ENCODE measurements at places on chromosomes 13 and 19. TPM values are rescaled to one million over a fixed set of nuclear protein-coding genes. Genes with fewer than 3 reads are reported as not detected.

DNA sequence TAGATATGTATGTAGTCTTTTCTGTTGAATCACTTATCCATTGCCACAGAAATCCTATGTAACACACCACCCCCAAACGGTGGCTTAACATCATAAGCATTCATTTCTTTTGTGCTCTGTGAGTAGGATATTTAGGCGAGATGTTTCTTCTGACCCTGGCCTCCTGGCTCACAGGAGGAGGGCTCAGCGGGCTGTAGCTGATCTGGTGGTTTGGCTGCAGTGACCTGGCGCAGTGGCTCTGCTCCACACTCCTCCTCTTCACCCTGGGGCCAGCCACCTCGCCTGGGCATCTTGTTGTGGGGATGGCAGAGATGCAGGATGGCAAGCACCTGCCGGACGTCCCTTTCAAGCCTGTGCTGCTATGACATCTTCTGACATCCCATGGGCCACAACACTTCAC, 147.1 kb upstream of the IRS2 start:
- no peak for DNase-seq

GRCh38 chr13:31629085-31629780, 110.1 kb upstream of the RXFP2 start:
- DNase-seq: peak; percentile 14

GRCh38 chr19:39166571-39167391, 30.0 kb upstream of the NCCRP1 start:
- peak; percentile 89 for DNase-seq

DNA sequence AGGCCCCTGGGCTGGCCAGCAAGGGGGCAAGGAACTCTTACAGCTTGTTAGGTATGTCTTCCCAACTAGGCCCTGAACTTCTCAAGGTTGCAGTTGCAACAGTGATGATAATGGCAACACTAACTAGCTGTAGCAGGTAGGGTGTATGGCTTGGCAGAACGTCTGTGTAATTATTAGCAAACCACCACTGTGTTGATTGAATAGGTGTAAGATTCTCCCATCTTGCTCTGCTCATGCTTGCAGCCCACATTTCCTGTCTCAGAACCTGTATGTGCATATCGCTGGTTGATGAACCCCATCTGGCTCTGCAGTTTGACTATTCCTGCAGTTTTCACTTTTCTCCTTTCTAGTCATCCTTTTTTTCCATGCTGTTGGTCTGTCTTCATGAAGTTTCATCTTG, 178.8 kb downstream of the KATNAL1 start:
- DNase-seq: no peak

Gene PGLYRP2
- total RNA-seq: not detected

Gene USHBP1
- 33.5 TPM for total RNA-seq

DNA sequence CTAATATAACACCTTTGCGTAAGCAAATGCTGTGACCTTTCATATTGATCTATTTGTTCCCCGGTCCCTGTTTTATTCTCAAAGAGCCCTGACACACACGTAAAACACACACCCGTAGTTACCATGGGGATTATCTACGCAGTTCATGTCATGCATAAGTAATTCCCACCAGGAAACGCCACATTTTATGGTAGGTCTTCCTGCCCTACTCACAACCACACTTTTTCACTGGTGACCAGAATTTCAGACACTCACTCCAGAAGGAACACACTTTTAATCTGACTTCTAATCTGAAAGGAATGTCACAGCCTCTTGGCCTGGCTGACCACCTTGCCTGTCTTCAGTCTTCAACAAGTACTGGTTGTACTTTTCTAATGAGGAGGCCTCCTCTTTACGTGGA, 46.8 kb downstream of the SLC7A1 start:
- peak; percentile 96 for DNase-seq

- DNase-seq: no peak
Measured at GRCh38 chr13:38730332-38730731, 43.5 kb downstream of the FREM2 start.

DNA sequence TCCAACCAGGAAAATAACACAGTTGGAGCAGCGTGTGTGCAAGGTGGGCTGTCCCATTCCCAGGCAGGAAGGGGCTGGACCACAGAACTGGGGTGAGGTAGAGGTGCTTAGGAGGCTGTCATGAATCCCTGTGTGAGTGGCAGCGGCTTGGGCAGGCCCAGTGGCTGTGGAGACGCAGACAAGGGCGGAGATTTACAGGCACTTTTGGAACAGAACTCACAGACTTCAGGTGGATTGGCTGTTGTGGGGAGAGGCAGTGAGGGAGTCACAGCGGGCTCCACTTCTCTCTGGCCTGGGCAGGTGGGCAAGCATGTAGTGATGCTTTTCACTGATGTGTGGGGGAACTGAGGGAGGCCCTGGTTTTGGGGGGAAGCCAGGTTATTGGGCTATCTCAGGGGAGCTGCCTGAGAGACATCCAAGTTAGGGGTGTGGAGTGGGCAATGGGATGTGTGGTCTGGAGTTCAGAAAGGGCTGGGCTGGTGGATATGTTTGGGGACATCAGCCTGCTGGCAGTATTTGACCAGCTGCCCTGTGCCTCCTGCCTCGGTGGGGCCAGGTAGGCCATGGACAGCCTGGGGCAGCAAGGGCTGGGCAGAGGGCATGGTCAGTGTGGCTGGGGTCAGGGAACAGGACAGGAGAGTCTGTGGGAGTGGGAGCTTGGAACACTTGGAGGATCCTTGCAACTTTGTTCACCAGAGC, 27.0 kb upstream of the ZNF492 start:
- DNase-seq: no peak

- no peak for DNase-seq
Measured at GRCh38 chr13:72983085-72983768, 75.6 kb upstream of the KLF5 start.

Gene CRYL1
- total RNA-seq: 18.3 TPM

DNA sequence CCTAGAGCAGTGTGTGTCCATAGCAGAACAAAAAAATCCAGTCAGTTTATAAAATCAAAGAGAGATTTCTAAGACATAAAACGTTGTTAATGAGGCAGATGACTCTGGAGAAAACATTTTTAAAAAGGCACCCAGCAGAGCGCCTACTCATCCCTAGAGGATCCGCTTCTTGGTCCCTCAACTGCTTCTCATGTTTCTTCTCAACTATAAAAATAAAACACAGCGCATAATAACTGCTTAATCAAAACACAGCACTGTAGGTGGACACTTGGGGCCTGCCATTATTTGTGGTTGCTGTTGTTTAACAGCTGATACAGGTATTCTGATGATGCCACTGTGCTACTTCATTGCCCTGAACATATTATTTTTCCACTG, 347.9 kb downstream of the FGF9 start:
- DNase-seq: no peak

- no peak for DNase-seq
Measured at GRCh38 chr19:35861640-35862160, 5.0 kb downstream of the KIRREL2 start.

DNA sequence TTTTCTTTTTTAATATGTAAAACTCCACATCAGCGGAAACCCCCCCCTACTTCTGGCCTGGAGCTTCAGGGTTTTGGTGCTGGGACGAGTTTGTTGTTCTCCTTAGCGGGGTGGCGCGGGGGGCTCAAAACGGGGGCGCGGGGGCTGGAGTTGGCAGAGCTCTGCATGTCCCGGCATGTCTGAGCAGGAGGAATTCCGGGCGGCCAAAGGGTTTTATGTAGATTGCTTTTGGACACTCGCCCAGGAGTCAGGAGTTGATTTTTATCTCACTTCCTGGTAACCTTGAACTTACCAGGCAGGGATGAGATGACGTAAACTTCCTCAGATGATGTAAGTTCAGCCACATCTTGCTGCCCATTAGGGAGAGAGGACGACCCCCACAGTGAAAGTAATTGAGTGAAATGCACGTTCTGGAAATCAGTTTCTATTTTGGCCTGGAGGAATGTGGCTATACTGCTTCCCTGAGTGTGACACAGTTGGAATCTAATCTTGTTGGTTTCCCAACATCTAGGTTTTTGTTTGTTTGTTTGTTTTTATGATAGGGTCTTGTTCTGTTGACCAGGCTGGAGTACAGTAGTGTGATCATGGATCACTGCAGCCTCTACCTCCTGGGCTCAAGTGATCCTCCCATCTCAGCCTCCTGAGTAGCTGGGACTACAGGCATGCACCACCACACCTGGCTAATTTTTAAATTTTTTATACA, 21.0 kb upstream of the GDF15 start:
- peak; percentile 100 for DNase-seq

DNA sequence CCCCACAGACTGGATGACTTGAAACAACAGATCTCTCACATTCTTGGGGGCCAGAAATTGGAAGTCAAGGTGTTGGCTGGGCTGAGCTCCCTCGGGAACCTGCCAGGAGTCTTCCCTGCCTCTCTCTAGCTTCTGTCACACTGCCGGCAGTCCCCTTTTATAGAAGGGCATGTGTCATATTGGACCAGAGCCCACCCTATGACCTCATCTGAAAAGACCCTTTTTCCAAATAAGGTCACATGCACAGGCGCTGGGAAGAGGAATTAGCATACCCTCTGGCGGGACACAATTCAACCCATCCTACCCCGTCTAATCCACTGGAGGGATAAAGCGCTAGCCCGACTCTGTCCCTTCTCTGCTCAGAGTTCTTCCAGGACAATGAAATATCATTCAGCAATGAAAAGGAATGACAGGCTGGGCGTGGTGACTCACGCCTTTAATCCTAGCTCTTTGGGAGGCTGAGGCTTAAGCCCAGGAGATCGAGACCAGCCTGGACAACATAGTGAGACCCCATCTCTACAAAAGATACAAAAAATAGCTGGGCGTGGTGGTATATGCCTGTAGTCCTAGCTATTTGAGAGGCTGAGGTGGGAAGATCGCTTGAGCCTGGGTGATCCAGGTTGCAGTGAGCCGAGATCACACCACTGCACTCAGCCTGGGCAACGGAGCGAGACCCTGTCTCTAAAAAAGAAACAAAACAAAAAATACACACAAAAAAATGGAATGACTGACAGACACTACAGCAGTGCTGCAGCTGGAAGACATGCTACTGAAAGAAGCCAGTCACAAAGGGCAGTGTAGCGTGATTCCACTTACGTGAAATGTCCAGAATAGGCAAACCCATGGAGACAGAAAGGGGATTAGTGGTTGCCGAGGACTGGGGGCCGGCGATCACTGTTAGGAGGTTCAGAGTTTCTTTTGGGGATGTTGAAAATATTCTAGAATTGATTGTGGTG, 28.5 kb downstream of the MEIS3 start:
- DNase-seq: no peak

DNA sequence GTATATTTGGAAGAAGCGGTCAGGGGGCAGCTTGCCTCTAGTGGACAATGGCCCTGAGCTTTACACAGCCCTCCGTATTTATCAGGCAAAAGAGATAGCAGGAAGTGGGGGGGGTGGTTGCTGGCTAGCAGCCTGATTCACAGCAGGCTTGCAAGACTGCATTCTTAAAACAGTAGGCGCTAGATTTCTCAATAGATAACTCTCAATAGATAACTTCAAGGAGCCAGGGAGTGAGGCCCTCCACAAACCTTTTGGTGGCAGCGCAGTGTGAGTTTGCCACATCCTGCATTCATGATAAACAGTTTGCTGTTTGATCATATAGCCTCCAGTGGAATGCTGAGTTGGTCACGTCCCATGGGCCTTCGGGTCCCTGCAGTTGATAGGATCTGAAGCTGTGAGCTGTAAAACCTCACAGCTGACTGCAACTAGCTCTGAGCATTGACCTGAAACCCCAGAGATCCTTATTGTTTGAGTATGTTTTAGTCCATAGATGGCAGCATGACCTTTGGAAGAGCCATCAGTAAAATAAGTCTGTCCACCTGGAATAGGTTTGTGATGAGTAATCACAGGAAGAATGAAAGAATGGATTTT, 12.2 kb downstream of the FPR3 start:
- peak; percentile 14 for DNase-seq

DNA sequence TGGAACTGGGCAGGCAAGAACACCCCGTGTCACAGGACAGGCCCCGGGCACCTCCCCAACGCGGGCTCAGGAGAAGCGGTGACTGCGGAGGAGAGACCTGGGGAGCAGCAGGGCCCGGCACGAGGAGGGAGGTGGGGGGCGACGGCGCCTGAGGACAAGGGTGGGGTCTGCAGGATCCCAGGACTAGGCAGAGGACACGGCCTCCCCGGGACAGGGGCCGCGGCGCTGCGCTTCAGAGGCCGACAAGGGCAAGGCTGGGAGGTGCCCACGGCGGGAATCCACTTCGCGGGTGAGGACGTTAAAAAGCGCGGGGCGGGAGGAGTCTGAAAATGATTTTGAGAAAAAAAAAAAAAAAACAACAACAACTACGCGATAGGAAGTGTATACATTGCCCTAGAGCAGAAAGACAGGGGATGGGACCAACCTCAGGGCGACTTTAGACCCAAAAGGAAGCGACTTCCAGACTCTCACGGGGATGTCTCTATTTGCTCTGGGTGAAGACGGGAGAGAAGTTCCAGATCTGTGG, 44.9 kb downstream of the ZNF611 start:
- DNase-seq: no peak

DNA sequence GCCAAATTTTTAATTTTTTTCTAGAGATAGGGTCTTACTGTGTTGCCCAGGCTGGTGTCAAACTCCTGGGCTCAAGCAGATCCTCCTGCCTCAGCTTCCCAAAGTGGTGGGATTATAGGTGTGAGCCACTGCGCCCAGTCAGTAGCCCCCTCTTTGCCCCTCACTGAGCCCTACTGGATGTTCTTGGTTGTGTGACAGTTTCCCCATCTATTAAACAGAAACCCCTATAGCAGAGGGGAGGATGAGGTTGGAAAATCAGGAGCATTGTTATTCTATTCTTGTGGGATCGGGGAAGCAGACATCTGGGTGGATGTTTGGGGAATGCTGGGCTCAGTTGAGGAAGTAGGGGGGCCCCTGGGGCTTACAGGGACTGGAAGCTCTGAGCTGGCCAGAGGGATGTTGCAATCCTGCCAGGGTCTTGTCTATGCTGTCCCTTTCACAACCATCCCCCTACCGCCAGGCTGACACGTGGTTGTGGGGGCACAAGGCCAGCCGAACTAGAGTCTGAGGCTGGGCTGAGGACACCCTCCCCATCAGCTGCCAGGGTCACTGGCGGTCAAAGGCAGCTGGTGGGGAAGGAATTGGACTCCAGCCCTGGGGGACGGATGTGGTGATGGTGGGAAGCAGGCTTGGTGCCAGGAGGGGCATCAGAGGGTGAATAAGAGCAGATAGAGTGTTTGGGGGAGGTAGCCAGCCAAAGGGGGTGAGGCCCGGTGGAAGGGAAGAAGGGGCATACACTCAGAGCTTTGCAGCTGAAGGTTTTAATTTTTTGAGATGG, 10.9 kb downstream of the APOC1 start:
- DNase-seq: peak; percentile 66

DNA sequence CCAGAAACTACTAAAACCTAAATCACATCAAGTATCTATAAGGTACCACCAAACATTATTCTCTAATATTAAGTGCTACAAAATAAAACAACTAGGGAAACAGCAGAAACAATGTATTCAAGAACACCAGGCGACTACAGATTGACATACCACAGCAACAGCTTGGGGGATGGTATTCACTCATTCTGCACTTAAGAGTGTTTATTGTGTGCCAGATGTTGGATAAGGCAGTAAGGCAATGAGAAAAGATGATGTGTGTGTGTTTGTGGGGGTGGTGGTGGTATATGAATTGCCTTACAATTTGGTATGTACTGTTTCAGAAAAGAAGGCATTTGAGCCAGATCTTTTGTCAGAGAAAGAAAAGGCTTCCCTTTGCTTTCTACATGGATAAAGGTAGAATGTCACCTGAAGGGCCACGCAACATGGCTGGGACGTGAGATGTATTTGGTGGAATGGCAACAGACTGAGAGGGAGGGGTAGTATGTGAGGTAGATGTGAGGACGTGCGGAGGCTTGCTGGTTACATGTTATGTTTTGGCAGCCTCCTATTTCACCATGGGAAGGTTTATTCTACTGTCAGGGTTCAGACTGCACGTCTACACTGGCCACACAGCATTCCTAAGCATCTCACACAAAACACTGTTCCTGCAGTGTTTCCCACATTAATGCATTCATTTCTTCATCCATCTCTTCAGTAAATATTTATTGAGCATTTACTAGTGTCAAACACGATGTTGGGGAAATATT, 300.7 kb downstream of the KLF12 start:
- no peak for DNase-seq

Gene CYP2F1
- not detected for total RNA-seq
